Stimulated activated naive CD8-positive, alpha-beta T cell treated with anti-CD3 and anti-CD28 coated beads, Interleukin-15, amount 100 ng/mL, for 72 hours (primary cell): ENCODE measurements at places on chromosomes 1 and 21.
A peak's percentile ranks its signal among the peaks of the same experiment; 100 is the strongest.

DNA sequence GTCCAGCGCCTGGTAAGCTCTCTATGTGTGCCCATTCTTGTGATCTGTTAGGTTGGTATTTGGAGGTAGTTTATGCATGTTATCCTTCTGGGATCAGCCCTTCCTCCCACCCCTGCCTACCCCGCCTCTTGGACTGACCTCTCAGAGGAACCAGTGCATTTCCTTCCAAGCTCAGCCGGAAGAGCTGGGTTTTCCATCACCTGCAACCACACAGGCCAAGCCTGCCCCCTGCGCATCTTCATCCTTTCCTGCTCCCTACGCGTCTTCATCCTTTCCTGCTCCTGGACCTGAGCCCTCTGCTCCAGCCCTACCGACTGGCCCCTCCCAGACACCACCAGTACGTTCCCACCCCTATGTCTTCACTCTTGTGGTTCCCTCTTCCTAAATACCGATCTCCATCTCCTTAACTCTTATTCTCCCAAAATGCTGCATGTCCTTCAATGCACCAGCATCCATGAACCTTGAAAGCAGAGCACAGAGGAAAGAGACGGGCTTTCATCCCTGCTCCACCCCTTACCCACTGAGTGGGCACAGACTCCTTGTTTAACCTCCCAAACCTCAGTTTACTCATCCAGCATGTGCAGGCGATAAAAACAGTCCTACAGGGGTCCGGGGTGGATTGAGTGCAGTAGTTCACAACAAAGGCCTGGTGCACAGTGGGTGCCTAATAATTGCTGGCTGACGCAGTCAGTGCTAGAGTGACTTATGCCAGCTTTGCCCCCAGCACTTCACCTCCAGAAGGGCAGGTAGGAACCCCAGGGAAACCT, 526.3 kb downstream of the MATN1 start:
- no peak for DNase-seq

DNA sequence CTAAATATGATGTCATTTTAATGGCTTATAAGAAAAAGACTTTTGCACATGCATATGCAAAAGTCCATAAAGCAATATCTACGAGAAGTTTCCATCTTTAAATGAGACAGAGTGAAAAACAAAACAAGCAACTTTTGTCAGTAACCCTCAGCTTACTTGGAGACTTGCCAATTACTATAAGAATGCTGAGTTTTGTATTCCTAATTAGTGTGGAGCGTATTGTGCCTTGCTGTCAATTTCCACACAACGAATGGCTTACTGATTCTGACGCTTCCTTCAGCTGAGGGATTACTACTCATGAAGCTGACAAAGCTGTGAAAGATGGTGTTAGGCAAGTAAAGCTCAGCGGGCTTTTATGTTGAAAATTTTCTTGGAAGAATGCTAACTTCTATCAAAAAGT, 440.4 kb upstream of the ADAMTS5 start:
- no peak for DNase-seq

DNA sequence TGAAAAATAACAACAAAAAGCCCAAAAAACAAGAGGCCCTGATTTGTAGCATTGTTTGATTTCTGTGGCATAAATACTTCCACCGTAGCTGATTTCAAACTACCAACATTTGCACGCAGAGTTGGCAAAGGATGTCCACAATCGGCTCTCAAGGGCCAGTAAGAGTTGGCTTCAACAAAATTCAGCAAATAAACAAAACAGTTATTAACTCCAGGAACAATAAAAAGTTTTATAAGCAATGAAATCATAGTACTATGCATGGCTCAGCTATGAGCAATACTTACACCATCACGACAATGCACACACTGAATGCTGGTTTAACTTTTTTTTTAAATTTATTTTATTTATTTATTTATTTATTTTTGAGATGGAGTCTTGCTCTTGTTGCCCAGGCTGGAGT, 8.7 kb upstream of the COX20 start:
- DNase-seq, result no peak

GRCh38 chr1:109425391-109426280, 612 bp downstream of the PSMA5 start:
- DNase-seq, result peak; percentile 84

GRCh38 chr1:107897438-107898345, 67.3 kb downstream of the VAV3 start:
- DNase-seq, result no peak

- DNase-seq, result no peak
Observed at GRCh38 chr1:95340061-95340460, 106.1 kb downstream of the RWDD3 start.

DNA sequence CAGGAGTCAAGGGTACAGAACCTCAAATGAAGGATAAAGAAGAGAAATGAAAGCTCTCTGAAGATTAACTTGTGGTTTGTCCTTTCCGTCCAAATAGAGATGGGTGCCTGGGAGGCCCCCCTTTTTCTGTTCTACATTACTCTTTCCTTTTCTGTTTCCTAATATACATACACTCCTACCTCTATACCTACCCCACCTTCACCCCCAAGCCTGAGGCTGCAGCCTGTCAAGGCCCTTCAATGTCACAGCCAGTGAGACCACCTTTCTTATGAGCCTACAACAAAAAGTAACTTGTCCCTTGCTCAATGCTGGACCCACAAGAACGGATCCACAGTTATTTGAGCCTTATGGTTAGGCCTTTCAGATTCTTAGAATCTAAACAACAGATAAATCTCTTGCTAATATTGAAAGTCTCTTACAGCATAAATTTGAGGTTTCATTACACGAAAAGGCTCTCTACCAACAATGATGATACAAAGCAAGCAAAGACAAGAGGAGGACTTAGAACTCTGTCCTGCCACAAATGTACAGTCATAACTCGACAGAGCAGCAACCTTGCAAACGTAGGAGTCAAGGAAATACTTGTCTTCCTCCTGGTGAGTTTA, 4.1 kb upstream of the TRAF3IP3 start:
- DNase-seq, result peak; percentile 75

- no peak for DNase-seq
Observed at GRCh38 chr1:100773444-100773843, 53.9 kb downstream of the VCAM1 start.

- no peak for DNase-seq
Observed at GRCh38 chr1:18921516-18922251, 19.3 kb upstream of the ALDH4A1 start.

GRCh38 chr1:28973596-28974421, 59.4 kb downstream of the EPB41 start:
- no peak for DNase-seq

- DNase-seq, result no peak
Observed at GRCh38 chr1:51780927-51781326, 97.6 kb downstream of the NRDC start.

- DNase-seq, result no peak
Observed at GRCh38 chr1:15254559-15254958, 7.5 kb downstream of the FHAD1 start.

GRCh38 chr1:96746440-96747420, 25.1 kb downstream of the PTBP2 start:
- DNase-seq, result no peak

DNA sequence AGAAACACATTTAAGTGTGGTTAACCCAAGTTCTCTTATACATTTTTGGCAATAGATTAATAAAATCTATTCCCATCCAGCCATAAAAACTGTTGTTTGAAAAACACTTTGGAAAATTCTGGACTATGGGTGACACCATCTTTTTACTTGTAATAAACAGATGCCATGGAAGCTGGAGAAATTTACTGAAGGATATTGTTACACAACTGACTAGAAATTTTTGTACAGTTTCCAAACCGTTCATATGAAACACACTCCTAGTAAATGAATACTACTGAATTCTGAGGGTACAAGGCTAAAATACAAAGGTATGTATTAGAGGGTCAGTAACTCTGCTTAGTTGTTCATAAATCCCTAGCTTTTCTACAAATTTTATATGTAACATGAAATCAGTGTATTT, 48.7 kb downstream of the TRIM33 start:
- DNase-seq, result no peak

GRCh38 chr1:33986390-33987095, 122.7 kb downstream of the HMGB4 start:
- no peak for DNase-seq

- no peak for DNase-seq
Observed at GRCh38 chr1:160653620-160654016, 6.8 kb upstream of the SLAMF1 start.

DNA sequence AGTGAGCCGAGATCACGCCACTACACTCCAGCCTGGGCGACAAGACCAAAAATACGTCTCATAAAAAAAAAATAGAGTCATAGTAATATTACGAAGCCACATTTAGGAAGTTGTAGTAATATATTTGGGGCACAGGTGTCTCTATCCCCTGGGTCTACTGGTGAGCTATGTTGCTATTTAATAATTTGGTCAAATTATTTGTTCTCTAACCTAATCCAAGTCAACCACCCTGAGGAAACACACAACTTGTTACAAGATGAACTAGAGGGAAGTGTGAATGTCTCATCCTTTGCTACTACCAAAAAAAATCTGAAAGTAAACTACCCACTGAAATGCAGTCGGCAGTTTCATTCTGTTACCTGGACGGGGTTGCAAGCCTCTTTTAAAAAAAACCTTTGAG, 35.3 kb downstream of the RGS8 start:
- no peak for DNase-seq

DNA sequence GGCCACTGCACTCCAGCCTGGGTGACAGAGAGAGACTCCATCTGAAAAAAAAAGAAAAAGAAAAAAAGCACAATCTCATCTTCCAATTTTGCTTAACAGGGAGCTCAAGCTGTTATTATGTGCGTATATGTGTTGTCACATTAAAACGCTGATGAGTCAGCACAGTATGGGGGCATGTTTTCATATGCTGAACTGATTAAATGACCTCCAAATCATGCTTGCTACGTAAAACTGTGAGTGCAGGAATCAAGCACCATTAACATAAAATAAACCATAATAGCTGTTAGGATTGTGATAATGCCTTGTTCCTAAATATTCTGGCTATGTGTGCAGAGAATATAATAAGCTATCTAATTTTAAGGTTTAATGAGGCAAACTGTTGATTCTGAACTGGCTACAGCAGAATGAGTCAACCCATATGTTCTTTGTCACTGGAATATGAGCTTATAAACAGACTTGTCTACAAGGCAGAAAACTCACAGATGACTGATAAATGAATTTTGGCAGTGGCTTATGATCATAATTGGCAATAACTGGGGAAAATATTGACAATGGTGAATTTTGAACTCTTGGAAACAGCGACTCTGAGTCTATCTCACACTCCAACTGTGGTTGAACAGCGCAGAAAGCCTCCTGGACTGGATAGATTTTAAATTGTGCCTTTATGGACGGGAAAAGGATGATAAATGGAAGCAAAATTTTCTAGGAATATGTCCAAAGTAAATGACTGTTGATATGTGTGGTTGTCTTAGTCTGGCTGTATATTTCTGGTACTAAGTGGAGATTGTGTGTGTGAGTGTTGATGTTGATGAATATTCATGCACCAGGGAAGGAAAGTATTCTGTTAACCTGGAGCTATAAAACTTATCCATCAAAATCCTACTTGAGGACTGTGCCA, 75.5 kb downstream of the VCAM1 start:
- no peak for DNase-seq

DNA sequence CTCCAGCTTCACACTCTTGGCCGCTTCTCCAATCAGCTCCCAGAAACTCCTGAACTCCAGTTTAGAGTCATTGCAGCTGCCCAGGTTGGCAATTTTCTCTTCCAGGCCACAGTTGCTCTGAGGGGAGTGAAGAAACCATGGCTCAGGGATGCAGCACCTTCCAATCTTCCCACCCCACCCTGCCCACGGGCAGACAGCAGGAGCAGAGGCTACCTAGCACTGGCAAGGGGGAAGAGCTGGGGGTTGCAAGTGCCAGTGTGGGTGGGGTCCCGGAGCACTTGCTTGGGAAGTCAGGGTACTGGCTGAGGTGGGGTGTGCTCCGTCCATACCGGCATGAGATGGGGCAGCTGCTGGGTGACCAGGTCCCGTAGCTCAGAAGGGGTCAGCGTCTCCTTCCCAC, 1.2 kb downstream of the S100A14 start:
- no peak for DNase-seq

GRCh38 chr1:118912574-118912973, 75.6 kb downstream of the TBX15 start:
- no peak for DNase-seq

GRCh38 chr21:41877901-41878830, 978 bp downstream of the PRDM15 start:
- DNase-seq, result peak; percentile 35

- DNase-seq, result no peak
Observed at GRCh38 chr1:108503062-108503733, 53.1 kb downstream of the NBPF6 start.

GRCh38 chr1:91557039-91557690, 56.5 kb downstream of the CDC7 start:
- no peak for DNase-seq

- DNase-seq, result no peak
Observed at GRCh38 chr1:170461291-170461747, 70.6 kb upstream of the GORAB start.
